ENCODE measurements at places on chromosomes 1 and 21. TPM values are rescaled to one million over a fixed set of nuclear protein-coding genes. Genes with fewer than 3 reads are reported as not detected.

The PRPF38A gene
- 15.9 TPM for total RNA-seq

The SHE gene
- 71.6 TPM for total RNA-seq

The ST3GAL3 gene
- total RNA-seq: 22.5 TPM

The OR2T33 gene
- not detected for total RNA-seq

The ALX3 gene
- total RNA-seq: not detected

The MATN1 gene
- total RNA-seq: 0.13 TPM

The TRIM67 gene
- not detected for total RNA-seq

The DCST1 gene
- total RNA-seq: not detected

The CD5L gene
- total RNA-seq: not detected

The DISP3 gene
- under 0.01 TPM for total RNA-seq

The SPRR1B gene
- total RNA-seq: not detected

The CLDN14 gene
- 1.0 TPM for total RNA-seq

The A3GALT2 gene
- total RNA-seq: not detected

The KIAA1614 gene
- total RNA-seq: 3.8 TPM

The ADGRL4 gene
- total RNA-seq: 282 TPM

The CHIA gene
- not detected for total RNA-seq

The DIO1 gene
- total RNA-seq: not detected

The FAM151A gene
- not detected for total RNA-seq

The TMPRSS2 gene
- not detected for total RNA-seq

The KLHDC8A gene
- total RNA-seq: not detected

The ETNK2 gene
- total RNA-seq: 15.5 TPM

The LHX4 gene
- not detected for total RNA-seq

The IGSF5 gene
- total RNA-seq: not detected

The AKIRIN1 gene
- 22.5 TPM for total RNA-seq

The CFAP57 gene
- 0.16 TPM for total RNA-seq

The LYPD8 gene
- not detected for total RNA-seq

The CASQ2 gene
- not detected for total RNA-seq

Measured in bladder microvascular endothelial cell (primary cell).